Stimulated activated CD4-positive, alpha-beta T cell treated with anti-CD3 and anti-CD28 coated beads, TNF-alpha, amount 100 ng/mL, for 24 hours (primary cell): ENCODE measurements at places on chromosomes 7 and 10.

- DNase-seq = no peak
Observed at GRCh38 chr7:36300696-36301350, 88.8 kb upstream of the ANLN start.

- DNase-seq = no peak
Observed at GRCh38 chr7:157494506-157495176, 157.8 kb downstream of the DNAJB6 start.

- DNase-seq = no peak
Observed at GRCh38 chr7:112701456-112701855, 88.7 kb downstream of the TMEM168 start.

DNA sequence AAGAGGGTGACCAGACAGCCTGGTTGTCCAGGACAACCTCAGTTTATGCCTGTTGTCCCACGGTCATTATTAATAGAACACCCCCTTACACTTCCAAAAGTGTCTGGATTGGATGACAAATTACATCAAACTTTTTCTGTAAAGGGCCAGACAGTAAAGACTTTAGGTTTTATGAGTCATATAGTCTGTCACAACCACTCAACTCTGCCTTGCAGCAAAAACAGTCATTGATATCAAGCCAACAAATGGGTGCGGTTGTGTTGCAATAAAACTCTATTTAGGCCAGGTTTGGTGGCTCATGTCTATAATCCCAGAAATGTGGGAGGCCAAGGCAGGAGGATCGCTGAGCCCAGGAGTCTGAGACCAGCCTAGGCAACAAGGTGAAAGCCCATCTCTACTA, 66.7 kb upstream of the ATP6V0A4 start:
- no peak for DNase-seq

DNA sequence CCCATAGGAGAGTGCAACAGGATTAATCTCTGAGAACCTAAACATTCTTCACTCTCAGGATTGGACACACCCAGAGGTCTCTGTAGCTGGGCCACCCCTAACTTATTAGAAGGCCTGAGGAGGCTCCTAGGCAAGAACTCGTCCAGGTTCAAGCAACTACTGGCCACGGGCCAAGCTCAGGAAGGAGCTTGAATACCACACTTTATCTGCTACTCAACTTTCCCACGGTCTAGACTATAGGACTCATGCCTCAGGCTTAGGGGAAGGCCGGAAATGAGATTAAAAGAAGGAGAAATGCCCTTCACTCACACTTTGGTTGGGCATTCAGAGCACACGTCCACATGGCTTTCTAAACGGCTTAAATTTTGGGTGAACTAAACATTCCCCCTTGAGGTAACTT, 142.8 kb upstream of the PHYHIPL start:
- no peak for DNase-seq

DNA sequence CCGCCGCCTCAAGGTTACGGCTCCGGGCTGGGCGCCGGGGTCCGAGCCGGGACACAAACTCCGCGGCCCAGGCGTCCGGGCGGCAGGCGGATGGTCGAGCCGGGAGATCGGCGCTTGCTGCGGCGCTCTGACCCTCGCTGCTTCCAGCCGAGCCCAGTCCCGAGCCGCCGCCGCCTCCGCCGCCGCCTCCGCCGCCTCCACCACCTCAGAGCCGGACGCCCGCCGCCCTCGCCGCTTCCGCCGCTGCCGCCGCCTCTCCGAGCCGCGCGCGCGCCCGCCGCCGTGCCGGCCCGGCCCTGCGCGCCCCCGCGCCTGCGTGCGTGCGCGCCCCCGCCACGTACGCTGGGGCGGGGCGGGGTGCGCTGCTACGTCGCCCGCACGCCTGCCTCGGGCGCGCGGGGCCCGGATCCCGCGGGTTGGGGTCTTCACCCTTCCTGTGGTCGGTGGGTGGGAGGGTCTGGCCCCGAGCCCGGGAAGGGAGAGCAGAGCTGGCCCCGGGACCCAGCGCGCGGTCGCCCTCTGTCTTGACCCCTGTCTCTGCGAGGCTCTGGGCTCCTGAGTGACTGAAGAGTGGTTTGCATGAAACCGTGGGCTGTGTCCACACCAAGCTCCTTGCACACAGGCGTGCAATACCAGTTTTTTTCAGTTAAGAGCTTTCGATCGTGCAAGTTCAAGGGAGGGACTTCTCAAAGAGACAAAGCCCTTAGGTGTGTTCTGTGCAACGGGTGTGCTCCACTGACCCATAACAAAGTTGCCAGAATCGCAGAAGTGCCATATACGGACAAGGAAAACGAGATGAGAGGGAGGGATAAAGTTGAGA, at the start of gene SMURF1:
TSS of gene SMURF1 (minus strand) at position 256 of the 820 bp plus-strand sequence. CDS start 328 bp downstream, outside the sequence.
- DNase-seq = peak; percentile 25

DNA sequence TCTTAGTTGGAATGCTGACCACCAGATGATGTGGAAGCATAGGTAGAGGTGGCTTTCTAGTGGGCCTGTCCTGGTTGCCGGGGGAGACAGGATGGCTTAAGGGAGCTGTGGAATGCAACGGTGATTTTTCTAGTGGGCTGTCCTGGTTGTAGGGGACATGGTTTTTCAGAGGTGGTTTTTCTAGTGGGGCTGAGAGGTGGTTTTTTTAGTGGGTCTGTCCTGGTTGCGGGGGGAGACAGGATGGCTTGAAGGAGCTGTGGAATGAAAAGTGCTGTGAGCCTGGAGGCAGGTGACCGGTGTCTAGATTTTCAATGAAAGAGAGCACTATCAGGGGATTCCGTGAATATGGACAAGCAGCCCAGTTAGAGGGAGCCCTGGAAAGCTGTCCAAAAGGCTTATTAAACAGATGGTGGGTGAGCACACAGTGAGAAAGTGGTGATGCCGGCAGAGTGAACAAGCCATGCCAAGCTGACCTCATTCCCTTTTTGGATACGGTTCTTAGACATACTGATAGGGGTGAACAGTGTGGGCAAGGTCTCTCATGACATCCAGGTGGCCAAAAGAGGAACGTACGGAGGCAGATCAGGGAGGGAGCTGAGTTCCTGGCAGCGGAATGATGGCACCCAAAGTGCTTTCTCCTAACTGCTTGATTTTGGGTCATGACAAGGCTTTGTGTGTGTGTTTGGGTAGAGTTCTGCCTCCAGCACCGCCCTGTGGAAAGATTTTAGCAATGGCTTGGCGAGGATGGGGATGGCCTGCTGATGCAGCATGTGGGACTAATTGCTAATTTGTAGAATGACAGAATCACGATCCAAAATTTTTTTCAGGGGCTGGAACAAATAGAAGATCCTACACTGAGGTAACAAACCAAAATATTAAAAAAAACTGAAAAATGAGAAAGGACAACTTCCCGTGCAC, 126.6 kb downstream of the TMEM178B start:
- DNase-seq = no peak

DNA sequence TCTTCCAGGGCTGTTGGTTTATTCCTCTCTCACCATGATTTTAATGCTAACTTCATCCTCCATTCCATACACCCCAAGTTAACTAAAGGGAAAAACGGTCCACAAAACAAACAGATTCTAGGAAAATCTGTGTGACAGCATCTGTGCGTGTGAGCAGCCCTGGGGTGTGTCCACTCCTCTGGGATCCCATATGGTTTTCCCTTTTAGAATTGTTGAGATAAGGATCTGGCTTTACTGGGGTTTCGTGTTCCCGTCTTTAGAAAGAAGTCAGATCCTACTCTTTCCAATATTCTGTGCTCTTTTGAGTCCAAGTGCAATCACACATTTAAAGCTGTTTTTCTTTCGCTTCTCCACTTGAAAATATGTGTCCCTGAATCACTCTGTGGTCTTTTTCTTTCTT, 257.1 kb downstream of the KLF6 start:
- no peak for DNase-seq

- DNase-seq = no peak
Observed at GRCh38 chr10:52368725-52369124, 54.6 kb downstream of the DKK1 start.

DNA sequence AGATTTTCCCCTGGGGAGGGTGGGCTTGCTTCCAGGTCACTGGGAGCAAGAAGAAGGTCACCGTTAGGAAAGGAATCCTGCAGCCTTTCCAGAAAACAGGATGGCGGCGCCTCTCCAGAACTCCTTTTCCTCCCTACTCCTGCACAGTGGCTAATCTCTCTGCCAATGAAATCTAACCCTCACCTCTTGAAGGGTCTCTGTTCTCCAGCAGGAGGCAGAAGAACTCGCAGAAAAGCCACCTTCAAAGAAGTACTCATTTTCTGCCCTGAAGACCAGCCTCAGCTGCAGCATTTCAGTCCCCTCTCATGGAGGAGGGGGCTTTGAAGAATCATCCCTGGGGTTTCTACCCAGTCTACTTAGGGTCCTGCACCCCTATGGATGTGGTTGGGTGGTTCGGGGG, 626.9 kb downstream of the CALN1 start:
- no peak for DNase-seq

GRCh38 chr7:38296059-38296857, 22.8 kb upstream of the TARP start:
- no peak for DNase-seq

DNA sequence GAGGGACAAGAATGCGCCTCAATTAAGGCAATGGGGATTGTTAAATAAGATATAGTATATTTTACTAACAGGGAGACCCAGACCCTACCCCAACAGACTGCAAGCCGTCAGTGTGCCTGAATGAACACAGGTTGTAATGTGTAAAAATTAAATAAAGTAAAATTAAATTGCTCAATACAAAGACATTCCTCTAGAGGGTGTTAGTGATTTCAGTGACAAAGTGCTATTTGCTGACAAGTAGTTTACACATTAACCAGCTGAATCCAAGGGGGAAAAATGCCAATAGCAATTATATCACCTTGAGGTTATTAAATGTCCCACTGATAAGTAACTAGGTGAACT, 110.5 kb downstream of the EBF3 start:
- no peak for DNase-seq

- peak; percentile 49 for DNase-seq
Observed at GRCh38 chr10:80444646-80445319, 9.3 kb upstream of the TSPAN14 start.

DNA sequence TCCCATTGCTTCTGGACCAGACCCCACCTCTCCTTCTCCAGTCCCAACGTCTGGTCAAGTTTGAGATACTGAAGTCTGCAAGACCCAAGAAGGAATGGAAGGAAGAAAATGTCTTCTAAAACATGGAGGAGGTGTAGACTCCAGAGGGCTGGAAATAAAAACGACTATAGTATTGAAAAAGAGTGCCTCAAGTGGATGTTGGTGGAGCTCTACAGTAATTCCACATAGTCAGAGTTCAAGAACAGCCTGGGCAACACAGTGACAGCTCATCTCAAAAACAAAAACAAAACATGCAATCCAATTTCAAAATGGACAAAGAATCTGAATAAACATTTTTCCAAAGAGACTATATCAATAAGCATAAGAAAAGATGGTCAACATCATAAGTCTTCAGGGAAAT, 2.3 kb upstream of the PCGF6 start:
- DNase-seq = no peak

- DNase-seq = no peak
Observed at GRCh38 chr10:1451362-1451888, 285.9 kb downstream of the ADARB2 start.

DNA sequence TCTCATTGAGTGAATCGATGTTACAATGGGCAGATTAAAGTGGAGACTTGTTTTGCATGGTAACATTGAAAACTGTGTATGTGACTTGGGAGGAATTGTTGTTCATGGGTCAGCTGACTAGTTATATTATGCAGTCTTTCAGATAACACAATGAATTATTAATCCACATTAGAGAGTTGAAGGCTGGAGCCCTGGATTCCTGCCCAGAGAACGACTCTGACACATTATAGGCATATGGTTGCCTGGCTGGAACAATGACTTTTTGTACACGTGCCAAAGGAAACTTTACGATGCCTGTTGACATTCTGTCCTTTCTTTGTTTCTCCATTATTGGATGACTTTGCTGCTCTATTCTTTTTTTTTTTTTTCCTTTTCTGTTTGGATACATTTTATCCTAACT, 52.3 kb upstream of the TMEM229A start:
- no peak for DNase-seq

- no peak for DNase-seq
Observed at GRCh38 chr7:55641811-55642210, 69.5 kb upstream of the VOPP1 start.

GRCh38 chr10:17616403-17617030, 657 bp downstream of the HACD1 start:
- DNase-seq = no peak

GRCh38 chr7:1703871-1704810, 34.1 kb downstream of the ELFN1 start:
- DNase-seq = no peak

DNA sequence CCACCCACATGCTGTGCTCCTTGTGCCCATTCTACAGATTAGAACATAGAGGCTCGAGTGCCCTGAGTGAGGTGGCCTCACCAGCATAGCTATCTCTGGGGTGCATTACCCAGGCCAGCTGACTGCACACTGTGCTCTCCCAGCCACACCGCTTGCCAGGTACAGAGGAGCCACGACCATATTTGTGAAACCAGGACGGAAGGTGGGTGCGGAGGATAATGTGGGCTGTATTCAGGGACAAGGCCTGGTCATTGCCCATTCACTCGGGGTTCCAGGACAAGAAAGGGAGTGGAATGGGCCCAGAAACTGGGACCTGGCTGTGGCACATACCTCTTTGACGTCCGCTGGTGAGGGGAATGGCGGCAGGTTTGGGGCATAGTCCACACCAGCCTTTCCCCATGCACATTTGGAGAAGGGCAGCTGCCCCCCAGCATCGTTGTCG, 236.0 kb downstream of the TNS3 start:
- no peak for DNase-seq

GRCh38 chr7:121428855-121429489, 32.9 kb upstream of the FAM3C start:
- DNase-seq = no peak

DNA sequence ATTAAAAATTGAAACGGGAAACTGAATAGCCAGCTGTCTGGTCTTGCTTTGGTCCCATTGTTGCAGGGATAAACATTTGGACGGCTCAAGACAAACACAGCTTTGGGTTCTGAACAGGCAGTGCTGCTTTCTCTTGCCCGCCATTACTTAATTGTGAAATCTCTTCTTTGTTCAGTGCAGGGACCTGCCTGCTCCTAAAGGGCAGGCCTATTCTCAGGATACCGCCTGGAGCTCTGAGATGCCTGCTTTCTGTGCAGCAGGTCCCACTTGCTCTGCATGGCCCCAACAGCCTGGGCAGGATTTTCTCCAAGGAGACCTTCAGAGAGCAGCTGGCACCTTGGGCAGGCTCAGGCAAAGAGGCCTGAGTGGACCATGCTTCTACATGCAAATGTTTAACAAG, 237.6 kb downstream of the KCNMA1 start:
- DNase-seq = no peak

GRCh38 chr7:128879461-128879938, 16.8 kb downstream of the ATP6V1F start:
- DNase-seq = no peak

DNA sequence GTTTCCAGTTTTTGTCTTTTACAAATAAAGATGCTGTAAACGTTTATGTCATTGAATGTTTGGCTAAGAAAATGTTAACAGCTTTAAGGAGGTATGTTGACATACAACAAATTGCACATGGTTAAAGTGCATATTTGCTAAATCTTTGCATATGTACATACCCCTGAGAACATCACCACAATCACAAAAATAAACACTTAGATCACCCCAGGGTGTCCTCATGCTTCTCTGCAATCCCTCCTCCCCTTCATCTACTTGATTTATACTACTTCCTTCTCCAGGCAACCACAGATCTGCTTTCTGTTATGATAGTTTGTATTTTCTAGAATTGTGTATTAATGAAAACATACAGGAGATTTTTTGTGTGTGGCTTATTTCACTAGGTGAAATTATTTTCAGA, 209.5 kb downstream of the GLRX3 start:
- DNase-seq = no peak

- DNase-seq = no peak
Observed at GRCh38 chr7:112987171-112987570, 99.5 kb downstream of the GPR85 start.
